ENCODE measurements at places on chromosomes 16 and 17. TPM values are rescaled to one million over a fixed set of nuclear protein-coding genes. Genes with fewer than 3 reads are reported as not detected.

- DNase-seq = no peak
- H3K27ac ChIP-seq = no peak overlapping the region
- no peak overlapping the region for H3K4me3 ChIP-seq
- H3K36me3 ChIP-seq = no peaks in the 10 kb centered on the region
- H3K4me1 ChIP-seq = peaks cover 9% of the 10 kb centered on the region
These were observed 30.5 kb downstream of the NAGPA start for GRCh38 chr16:5003211-5003610.

The EVPLL gene
- not detected for total RNA-seq

- H3K4me1 ChIP-seq = peaks cover 18% of the 10 kb centered on the region
- H3K4me3 ChIP-seq = peak overlapping the region; percentile 100
- no peaks in the 10 kb centered on the region for H3K27me3 ChIP-seq
- H3K27ac ChIP-seq = peak overlapping the region; percentile 100
These were observed 996 bp downstream of the SUMO2 start for GRCh38 chr17:75181608-75182318.

DNA sequence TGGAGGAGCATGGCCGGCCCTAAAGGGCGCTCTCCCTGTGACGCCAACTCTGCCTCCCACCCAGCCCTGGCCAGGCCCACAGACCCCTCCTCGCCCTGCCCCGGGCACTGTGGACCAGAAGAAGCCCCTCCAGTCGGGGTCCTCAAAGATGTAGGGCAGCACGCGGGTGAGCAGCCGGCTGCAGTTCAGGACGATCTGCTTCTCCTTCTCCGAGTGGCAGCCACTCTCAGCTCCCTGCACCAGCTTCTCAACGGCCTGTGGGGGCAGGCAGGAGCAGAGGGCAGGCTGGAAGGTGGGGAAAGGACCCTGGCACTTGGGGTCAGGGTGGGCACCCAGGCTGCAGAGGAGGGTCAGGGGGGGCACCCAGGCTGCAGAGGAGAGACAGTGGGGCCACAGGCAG, 8.9 kb downstream of the HID1 start:
- H3K4me1 ChIP-seq = peaks cover 43% of the 10 kb centered on the region
- H3K27me3 ChIP-seq = no peaks in the 10 kb centered on the region
- no peak for DNase-seq
- no peak overlapping the region for H3K4me3 ChIP-seq
- no peak overlapping the region for H3K27ac ChIP-seq

DNA sequence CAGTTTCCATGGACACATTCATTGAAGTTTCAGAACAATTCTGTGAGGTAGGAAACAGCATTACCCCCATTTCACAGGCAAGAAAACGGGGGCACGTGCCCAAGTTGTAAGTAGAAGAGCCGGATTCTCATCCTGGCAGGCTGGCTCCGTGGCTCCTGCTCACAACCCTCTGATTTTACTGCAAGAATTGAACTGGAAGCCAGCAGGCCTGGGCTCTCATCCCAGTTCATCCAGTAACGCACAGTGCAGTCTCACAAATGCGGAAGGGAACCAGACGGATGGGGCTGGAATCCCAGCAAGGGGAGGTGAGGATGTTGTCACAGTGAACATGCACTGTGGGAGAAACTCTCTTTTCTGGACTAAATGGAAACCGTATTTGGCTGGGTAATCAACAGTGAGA, 40.7 kb upstream of the DOC2B start:
- H3K27ac ChIP-seq = no peak overlapping the region
- no peaks in the 10 kb centered on the region for H3K4me1 ChIP-seq
- no peak for DNase-seq
- no peak overlapping the region for H3K4me3 ChIP-seq
- H3K27me3 ChIP-seq = peaks cover 11% of the 10 kb centered on the region

The CYBA gene
- total RNA-seq = 384 TPM

The CNOT1 gene
- 239 TPM for total RNA-seq

DNA sequence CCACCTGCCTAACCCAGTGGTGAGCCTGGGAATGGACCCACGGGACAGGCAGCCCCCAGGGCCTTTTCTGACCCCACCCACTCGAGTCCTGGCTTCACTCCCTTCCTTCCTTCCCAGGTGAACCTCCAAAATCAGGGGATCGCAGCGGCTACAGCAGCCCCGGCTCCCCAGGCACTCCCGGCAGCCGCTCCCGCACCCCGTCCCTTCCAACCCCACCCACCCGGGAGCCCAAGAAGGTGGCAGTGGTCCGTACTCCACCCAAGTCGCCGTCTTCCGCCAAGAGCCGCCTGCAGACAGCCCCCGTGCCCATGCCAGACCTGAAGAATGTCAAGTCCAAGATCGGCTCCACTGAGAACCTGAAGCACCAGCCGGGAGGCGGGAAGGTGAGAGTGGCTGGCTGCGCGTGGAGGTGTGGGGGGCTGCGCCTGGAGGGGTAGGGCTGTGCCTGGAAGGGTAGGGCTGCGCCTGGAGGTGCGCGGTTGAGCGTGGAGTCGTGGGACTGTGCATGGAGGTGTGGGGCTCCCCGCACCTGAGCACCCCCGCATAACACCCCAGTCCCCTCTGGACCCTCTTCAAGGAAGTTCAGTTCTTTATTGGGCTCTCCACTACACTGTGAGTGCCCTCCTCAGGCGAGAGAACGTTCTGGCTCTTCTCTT, 2.6 kb upstream of the STH start:
- DNase-seq = no peak
- H3K27ac ChIP-seq = no peak overlapping the region
- no peak overlapping the region for H3K4me3 ChIP-seq

- H3K27me3 ChIP-seq = no peaks in the 10 kb centered on the region
- DNase-seq = no peak
- no peaks in the 10 kb centered on the region for H3K4me1 ChIP-seq
- no peaks in the 10 kb centered on the region for H3K36me3 ChIP-seq
- no peak overlapping the region for H3K27ac ChIP-seq
- H3K4me3 ChIP-seq = no peak overlapping the region
These were observed 42.2 kb upstream of the CNTNAP4 start for GRCh38 chr16:76235025-76235424.

The CCDC137 gene
- 49.2 TPM for total RNA-seq

- H3K27ac ChIP-seq = no peak overlapping the region
- H3K4me3 ChIP-seq = no peak overlapping the region
- no peaks in the 10 kb centered on the region for H3K36me3 ChIP-seq
- no peaks in the 10 kb centered on the region for H3K4me1 ChIP-seq
- no peak for DNase-seq
- no peaks in the 10 kb centered on the region for H3K27me3 ChIP-seq
These were observed 61.6 kb upstream of the WSB1 start for GRCh38 chr17:27232328-27232727.

- no peaks in the 10 kb centered on the region for H3K27me3 ChIP-seq
- no peak for DNase-seq
- H3K36me3 ChIP-seq = peaks cover 72% of the 10 kb centered on the region
These were observed 27.3 kb downstream of the TXNDC11 start for GRCh38 chr16:11715246-11715947.

- no peaks in the 10 kb centered on the region for H3K27me3 ChIP-seq
- DNase-seq = no peak
- no peak overlapping the region for H3K27ac ChIP-seq
- H3K36me3 ChIP-seq = no peaks in the 10 kb centered on the region
- H3K4me1 ChIP-seq = no peaks in the 10 kb centered on the region
These were observed 215.8 kb downstream of the TANC2 start for GRCh38 chr17:63181856-63182255.

The TENT4B gene
- total RNA-seq = 8.4 TPM

DNA sequence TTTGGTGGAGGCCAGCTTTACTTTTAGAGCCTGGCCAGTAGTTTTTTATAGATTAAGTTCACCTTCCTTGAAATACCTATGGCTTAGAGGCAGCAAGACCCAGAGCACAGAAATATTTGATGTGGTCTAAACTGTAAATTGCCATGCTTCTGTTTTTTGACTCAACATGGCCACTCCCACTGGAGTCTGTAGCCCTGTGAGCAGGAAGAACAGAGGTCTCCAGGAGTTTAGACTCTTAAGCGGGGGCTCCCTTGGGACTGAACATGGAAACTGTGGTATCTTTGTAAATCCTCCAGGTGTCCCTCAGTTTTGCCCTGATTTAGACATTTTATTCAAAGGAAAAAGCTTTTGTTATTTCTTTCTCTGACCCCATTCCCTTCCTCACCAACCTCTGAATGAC, 145.6 kb downstream of the FTO start:
- H3K27ac ChIP-seq = no peak overlapping the region
- DNase-seq = no peak
- no peaks in the 10 kb centered on the region for H3K36me3 ChIP-seq
- H3K4me3 ChIP-seq = no peak overlapping the region
- no peaks in the 10 kb centered on the region for H3K4me1 ChIP-seq

The ZPBP2 gene
- total RNA-seq = not detected

GRCh38 chr16:84460406-84461028, 43.9 kb downstream of the MEAK7 start:
- H3K4me3 ChIP-seq = no peak overlapping the region
- peaks cover 15% of the 10 kb centered on the region for H3K4me1 ChIP-seq
- no peak for DNase-seq
- no peaks in the 10 kb centered on the region for H3K36me3 ChIP-seq

DNA sequence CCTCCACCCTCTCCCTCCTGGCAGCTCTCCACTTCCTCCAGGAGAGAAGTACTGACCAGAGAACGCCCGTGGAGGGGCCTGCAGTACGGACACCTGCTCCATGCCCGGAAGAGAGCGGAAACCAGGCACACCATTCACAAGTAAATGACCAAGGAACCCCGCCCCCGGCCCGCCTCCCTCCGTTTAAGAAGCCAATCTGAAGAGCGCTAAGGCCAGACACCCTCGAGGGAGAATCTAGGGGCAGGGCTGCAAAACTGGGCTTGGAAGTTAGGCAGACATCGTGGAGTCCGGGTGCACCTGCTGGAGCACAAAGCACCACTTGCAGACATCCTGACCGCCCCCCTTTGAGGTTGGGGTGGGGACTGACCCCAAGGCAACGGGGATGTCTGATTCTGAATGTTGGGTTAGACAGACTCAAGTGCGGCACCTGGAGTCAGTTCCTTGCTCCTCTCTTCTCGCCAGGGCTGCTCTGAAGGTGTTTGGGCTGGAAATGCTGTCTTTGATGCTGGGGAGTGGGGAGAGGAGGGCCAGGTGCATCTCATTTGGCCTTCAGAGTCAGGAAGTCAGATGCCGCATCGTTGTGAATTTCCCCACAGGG, 964 bp upstream of the FAAP100 start:
- peak overlapping the region; percentile 90 for H3K27ac ChIP-seq
- peaks cover 28% of the 10 kb centered on the region for H3K4me1 ChIP-seq
- no peaks in the 10 kb centered on the region for H3K27me3 ChIP-seq

The NPLOC4 gene
- 124 TPM for total RNA-seq

The CX3CL1 gene
- 0.16 TPM for total RNA-seq

DNA sequence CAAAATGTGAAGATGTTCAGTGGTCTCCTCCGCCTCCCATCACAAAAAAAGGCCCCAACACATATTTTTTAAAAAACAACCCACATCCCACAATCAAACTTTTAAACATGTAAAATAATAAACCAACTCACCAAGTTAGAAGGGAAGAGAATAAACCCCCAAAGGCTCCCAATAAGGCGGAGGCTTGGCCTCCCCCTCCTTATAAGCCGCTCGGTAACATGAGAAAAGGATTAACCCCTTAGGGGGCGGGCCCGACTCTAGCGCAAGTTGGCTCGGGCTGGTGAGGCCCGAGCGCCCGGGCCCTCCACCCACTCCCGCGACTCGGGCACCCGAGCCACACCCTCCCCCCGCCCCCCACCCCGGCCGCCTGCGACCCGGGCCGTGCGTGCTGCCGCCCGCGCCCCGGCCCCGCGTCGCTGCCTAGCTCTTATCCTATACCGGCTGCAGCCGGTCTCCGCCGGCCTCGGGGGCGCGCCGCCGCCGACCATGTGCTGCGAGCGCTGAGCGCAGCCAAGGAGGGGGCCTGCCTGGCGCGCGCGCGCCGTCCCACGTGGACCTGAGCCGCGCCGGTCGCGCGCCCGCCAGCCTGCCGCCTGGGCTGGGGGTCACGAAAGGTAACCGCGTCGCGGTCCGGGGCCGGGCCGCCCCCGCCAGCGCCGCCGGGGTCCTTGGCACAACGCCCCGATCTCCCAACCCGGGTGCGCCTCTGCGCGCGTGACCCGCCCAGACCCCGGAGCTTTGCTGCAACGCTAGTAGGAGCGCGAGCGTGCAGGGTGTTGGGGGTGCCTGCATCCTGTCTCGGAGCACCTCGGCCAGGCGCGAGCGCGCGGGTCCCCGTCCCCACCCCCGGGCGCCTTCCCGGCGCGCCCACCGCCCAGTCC, at the start of the genes ARSG and SLC16A6:
TSS of gene ARSG (plus strand) at position 541 of the 881 bp plus-strand sequence. CDS start 15,999 bp downstream, outside the sequence.
TSS of gene SLC16A6 (minus strand) at position 173 of the 881 bp plus-strand sequence. CDS start 12,807 bp downstream, outside the sequence.
- H3K27ac ChIP-seq = peak within 1 kb of the TSS; percentile 91
- peaks cover 6% of the 10 kb centered on the region for H3K27me3 ChIP-seq
- no peaks in the 10 kb centered on the region for H3K36me3 ChIP-seq
- peak within 1 kb of the TSS; percentile 74 for H3K4me3 ChIP-seq
- peaks cover 22% of the 10 kb centered on the region for H3K4me1 ChIP-seq

GRCh38 chr16:54231336-54231735, 55.3 kb downstream of the IRX3 start:
- H3K27ac ChIP-seq = no peak overlapping the region
- no peak for DNase-seq
- H3K4me3 ChIP-seq = no peak overlapping the region
- H3K4me1 ChIP-seq = no peaks in the 10 kb centered on the region

All from K562 (cell line).